ENCODE measurements at places on chromosomes 1 and 21.

- DNase-seq = no peak
These were observed 28.8 kb upstream of the SLC26A9 start for GRCh38 chr1:205972081-205972480.

GRCh38 chr1:237701534-237701933, 189.2 kb downstream of the ZP4 start:
- DNase-seq = no peak

DNA sequence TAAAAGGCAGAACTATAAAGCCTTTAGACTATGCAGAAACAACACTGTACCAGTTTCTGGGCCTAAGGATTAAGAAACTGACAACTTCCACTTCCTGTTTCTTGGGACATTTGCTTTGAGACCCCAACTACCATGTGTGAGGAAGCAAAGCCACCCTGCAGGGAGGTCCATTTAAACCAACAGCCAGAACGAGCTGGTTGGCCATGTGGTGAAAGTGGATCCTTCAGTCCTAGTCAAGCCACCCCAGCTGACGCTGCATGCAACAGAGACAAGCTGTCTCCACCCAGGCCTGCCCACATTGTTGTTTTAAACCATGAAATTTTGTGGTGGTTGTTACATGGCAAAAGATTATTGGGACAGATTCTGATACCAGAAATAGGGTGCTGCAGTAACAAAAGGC, 31.8 kb upstream of the SLFNL1 start:
- DNase-seq = no peak

DNA sequence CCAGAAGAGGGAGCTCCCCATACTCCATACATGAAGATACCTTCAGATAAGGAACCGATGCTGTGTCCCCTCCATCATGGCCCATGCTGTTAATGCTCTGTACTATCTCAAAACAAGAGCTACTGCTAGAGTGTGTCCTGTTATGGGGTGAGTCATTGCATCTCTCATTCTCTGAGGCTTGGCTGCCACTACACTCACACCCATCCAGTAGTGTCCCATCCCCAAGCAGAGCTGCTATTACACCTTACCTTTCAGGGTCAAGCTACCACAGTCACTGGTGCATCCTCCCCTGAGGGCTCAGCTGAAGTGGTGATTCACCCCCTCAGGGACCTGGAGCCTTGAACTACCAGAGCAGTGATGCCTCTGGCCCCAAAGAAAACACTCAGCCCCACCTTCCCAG, 198.5 kb downstream of the PLA2G4A start:
- no peak for DNase-seq

DNA sequence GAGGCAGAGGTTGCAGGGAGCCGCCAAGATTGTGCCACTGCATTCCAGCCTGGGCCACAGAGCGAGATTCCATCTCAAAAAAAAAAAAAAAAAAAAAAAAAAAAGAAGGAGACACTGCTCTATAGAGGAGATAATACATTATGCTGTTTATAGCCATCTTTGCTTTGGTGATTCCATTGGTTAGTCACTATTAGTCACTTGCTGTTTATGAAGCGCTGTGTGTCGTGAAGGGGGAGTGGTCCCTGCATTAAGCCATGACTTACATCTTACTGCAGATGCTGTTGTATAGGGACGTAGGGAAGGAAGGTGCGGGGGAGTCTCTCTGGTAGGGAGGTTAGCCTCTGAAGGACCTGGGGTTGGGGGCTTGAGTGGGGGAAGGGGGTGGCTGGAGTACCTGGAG, 48.3 kb downstream of the HUNK start:
- peak; percentile 37 for DNase-seq

- peak; percentile 15 for DNase-seq
These were observed 8.7 kb upstream of the MDM4 start for GRCh38 chr1:204507317-204508105.

GRCh38 chr1:119260506-119260905, 108.1 kb upstream of the HAO2 start:
- DNase-seq = no peak

GRCh38 chr1:202101184-202101583, 21.5 kb upstream of the GPR37L1 start:
- DNase-seq = no peak

DNA sequence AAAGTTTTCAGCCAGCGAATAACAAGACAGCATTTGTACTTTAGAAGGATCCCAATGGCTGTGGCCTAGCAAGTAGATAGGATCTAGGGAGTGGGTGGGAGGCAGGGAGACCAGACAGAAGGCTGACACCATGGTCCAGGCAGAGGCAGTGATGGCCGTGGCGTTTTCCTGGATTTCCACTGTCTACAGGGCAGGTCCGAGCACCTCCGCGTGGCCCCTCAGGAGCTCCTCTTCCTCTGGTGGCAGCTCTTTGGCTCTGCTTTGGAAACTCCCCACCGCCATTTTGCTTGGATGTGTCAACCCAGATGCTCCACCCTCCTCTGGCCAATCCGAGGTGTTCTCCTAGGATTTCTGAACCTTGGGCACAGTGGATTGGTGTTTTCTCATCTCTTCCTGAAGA, 25.1 kb downstream of the PADI4 start:
- no peak for DNase-seq

GRCh38 chr1:89936694-89937093, 58.2 kb upstream of the ZNF326 start:
- DNase-seq = no peak

- peak; percentile 43 for DNase-seq
These were observed 30.7 kb downstream of the PPP2R5A start for GRCh38 chr1:212315907-212316306.

GRCh38 chr1:56095696-56096665, 483.4 kb downstream of the PLPP3 start:
- DNase-seq = no peak

DNA sequence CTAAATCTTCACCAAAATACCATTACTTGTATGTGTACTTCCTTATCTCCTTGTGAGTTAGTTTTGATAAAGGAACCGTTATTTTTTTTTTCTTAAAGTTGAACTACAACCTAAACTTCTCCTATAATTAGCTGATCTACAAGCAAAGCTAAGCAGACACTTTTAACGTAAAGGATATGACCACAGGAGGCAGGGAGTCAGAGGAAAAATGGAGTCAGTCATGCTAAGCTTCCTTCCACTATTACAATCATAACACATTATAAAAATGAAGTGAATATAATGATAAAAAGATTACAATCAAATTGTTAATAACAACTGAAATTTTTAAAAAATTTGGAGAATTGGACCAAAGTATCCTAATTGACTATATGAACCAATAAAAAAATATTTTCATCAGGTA, 892.6 kb downstream of the KCNT2 start:
- no peak for DNase-seq

DNA sequence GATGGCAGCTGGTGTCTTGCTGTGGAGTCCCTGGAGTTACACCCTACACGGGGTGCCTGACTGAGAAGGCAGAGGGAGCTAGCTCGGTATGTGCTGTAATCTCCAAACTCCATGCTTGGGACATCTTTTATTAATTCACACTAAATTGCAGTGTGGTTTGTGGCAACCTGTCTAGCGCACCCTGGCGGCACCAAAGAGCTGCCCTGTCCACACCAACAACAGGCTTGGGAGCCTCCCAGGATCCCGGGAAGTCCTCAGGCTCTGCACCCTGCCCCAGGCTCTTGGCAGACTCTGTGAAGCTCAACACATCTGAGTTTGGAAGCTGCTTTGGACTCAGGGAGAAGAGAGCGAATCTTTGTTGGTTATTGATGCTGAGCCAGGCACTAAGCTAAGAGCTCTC, 138.9 kb downstream of the IGSF21 start:
- DNase-seq = no peak

GRCh38 chr1:232894436-232894835, 56.0 kb upstream of the NTPCR start:
- no peak for DNase-seq

DNA sequence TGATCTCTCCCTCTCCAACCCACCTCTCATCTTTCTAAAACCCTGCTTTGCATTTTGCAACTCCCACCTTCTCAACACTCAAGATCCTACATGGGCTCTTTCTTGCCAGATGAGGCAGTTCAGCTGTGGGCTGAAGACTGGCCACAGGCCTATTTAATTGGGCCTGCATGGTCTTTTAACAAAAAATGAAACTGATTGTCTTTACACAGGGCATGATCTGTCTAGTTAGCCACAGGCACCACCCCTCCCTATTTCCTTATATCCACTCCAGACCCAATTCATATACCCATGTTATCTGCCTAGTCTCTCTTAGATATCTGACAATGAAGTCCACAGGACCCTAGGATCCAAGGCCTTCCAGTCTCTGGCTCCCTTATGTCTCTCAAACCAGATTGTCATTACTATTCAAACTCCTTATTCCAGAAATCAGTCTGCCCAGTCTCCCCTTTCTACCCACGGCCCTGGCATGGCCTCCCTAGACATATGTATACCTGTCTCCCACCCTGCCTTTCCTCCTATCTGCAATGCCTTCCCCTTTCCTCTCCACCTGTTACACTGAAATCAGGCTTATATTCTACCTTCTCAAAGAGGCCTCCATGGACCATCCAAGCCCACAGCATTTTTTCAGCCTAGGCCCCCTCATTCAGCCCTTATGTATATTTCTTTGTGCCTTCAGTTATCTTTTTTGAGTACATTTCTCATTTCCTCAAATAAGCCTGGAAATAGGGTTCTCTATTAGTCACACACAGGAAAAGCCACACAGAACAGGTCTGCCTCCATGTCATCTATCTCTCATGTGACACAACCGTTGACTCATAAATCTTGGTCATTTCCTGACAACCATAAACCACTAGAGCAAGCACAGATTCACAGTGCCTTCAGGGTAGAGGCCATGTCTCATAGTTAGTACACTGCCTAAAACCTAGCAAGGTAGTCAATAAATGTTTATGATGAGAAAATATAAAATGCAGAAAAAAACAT, 39.0 kb downstream of the LPAR3 start:
- peak; percentile 100 for DNase-seq

DNA sequence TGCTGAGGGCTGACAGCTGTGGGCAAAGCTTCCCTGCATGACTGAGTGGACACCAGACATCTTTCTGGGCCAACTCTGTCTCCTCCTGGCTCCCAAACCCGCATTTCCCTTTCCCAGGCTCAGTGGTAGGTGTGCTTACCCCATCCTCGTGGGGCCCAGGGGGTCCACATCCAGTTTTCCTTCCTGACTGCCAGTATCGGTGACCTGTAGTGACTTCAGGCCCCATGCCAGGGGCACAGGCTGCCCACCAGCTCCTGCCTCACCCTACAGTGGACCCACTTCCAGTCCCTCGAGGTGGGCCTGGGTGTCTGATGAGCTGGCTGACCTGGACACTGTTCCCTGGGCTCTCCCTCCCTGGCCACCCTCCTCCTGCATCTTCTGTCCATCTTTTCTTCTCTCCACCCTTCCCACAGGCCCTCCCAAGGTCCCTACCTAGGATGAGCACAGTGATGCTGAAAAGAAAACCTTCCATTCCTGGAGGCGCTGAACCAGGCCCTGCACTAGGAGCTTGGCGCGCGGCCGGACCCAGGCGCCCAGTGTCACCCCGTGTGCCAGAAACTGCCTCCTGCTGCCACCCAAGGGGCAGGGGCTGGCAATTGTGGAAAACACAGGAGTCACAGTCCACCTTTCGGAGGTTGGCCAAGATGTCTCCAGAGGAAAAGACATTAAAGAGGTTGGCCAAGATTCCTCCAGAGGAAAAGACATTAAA, 67.1 kb downstream of the RUNX3 start:
- no peak for DNase-seq

- no peak for DNase-seq
These were observed 54.1 kb upstream of the RGS18 start for GRCh38 chr1:192104128-192104527.

- peak; percentile 17 for DNase-seq
These were observed 733.9 kb upstream of the CHRM3 start for GRCh38 chr1:238652346-238652968.

- DNase-seq = no peak
These were observed 263.4 kb upstream of the SNX7 start for GRCh38 chr1:98398092-98398491.

GRCh38 chr1:32817815-32818786, 648 bp downstream of the S100PBP start:
- peak; percentile 12 for DNase-seq

GRCh38 chr1:150397392-150398032, 33.6 kb downstream of the RPRD2 start:
- DNase-seq = no peak

GRCh38 chr1:212341090-212341489, 55.9 kb downstream of the PPP2R5A start:
- no peak for DNase-seq

DNA sequence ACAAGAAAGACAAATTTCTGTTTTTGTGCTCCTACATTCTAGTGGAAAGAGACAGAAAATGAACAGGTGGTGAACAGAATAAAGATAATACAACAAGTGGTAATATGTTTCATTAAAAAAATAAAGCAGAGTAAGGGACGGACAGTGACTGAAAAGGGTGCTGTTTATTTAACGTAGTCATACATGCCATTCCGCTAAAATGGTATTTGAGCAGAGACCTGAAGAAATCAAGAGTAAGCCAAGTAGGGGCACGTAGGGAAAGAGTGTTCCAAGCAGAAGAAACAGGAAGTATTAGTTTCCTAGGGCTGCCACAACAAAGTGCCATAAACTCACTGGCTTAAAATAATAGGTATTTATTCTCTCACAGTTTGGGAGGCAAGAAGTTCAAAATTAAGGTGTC, 65.6 kb upstream of the KCTD3 start:
- DNase-seq = peak; percentile 82

- no peak for DNase-seq
These were observed 40.9 kb downstream of the ALPL start for GRCh38 chr1:21550097-21550496.

GRCh38 chr1:165826565-165827267, 698 bp upstream of the UCK2 start:
- DNase-seq = no peak

GRCh38 chr1:904310-904950, 19.3 kb upstream of the SAMD11 start:
- DNase-seq = peak; percentile 43

- no peak for DNase-seq
These were observed 43.2 kb upstream of the COL6A1 start for GRCh38 chr21:45938453-45938755.

DNA sequence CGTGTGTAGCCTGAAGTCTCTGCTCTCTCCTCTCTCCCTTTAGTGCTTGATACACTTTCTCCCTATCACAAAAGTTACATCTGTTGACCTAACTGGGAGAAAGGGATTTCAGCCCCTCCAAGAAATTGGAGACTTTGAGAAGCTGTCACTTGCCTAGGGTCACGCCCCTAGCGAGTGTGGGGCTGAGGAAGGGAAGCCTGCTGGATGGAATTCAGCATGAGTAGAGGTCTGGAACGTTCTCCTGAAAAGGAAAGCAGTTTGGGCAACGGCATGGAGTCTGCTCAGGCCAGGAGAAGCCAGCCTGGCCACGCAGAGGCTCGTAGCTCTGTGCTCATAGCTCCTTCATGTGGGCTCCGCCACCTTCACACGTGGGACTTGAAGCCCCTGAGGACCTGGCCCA, 22.4 kb downstream of the COL16A1 start:
- DNase-seq = no peak

GRCh38 chr1:175857756-175858155, 114.4 kb upstream of the TNR start:
- DNase-seq = no peak

DNA sequence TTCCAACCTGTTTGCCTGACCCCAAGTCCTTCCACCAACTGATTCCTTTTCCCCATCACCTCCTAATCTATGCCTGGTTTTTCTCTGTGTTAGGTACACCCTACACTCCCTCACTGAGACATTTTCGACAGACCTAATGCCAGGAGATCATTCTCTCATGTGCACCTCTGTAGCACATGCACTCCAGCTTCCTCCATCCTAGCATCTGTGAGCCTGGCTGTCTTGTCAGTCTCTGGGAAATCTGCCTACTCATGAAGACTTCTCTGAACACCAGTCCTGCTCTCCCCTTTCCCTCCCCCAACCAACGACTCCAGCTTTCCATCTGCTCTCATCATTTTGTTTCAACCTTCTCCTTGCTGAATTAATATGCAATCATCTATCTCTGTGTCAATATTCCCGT, 987 bp downstream of the MED8 start:
- no peak for DNase-seq

- DNase-seq = no peak
These were observed 40.8 kb upstream of the OSBPL9 start for GRCh38 chr1:51576085-51576444.
